B cell (primary cell): ENCODE measurements at places on chromosomes 5 and 9.
A peak's percentile ranks its signal among the peaks of the same experiment; 100 is the strongest.

DNA sequence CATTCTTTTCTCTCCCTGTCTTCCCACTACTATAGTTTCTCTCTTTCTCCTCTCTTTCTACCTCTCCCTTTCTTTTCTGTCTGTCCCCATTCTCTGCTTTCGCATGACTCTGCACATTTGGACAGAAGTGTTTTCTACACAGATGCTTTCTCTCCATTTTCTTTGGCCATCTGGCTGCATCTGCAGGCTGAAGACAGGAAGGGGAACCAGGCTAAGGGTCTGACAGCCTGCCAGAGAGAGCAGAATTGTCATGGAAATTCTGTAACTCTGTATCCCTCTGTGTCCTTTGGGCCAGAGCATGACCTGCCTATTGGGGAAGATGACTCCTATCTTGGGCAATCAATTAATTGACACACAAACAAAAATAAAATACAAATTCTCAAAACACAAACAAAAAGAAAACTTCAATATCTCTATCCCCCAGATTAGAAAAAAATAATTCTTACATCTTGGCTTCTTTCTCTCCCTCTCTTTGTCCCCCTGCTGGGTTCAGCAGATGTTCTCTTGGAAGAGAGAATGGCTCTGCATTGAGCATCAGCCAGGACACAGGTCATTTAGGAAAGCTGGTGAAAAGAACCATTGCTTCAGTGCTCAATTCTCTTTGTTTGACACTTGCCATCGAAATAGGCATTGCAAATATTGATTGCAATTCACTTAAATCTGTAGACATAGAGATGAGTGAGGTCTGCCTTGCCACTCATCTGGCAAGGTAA lies 415.9 kb upstream of the KLF4 start:
- no peak for DNase-seq

DNA sequence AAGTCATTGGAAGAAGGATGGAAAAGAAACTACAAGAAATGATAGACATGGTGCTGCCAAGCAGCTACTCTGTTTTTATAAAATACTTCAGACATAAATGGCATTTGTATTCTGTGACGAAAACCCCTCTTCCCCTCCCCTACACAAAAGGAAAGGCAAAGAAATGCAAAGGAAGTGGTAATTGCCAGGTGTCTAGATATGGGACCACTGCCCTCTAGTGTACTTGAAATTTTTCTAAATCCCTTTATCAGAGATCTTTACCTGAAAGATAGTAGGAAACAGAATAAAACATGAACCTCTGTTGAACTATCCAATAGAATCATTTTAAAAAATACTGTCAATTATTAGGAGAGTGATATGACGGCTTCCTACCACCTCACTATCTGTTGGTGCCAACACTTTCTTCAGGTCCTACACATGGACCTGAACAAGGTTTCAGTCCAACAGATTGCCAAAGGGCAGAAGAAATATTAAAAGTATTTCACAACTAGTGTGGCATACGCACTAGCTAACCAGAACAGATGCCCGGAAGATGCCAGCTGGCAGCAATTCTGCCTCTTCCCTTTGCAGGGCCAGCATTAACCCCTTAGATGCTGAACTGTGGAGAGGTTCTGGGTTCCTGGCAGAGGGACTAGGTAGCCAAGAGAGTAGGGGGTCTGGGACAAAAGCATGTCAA lies 104.1 kb downstream of the TSSK1B start:
- peak; percentile 43 for DNase-seq

DNA sequence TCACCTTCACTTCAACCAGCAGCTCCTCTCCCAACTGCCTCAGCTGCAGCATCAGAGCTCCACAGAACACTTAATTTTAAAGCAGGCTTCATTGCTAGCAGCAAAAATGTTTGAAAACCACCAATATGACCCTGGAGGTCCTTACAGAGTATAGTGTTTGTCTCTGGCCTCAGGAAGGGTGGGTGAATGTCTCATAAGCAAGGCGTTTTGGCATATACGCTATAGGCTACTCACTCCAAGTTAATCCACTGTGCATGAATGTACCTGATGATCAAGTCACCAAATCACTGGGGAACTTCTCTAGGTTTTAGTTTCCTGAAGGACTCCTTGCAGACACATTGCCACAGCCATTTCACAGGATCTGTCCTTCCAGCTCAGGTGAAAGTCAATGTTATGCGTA lies 125.3 kb downstream of the GABBR2 start:
- DNase-seq: no peak

- no peak for DNase-seq
These were observed 33.6 kb downstream of the IRF1 start for GRCh38 chr5:132456987-132457361.
